ENCODE measurements at places on chromosomes 4 and X.

DNA sequence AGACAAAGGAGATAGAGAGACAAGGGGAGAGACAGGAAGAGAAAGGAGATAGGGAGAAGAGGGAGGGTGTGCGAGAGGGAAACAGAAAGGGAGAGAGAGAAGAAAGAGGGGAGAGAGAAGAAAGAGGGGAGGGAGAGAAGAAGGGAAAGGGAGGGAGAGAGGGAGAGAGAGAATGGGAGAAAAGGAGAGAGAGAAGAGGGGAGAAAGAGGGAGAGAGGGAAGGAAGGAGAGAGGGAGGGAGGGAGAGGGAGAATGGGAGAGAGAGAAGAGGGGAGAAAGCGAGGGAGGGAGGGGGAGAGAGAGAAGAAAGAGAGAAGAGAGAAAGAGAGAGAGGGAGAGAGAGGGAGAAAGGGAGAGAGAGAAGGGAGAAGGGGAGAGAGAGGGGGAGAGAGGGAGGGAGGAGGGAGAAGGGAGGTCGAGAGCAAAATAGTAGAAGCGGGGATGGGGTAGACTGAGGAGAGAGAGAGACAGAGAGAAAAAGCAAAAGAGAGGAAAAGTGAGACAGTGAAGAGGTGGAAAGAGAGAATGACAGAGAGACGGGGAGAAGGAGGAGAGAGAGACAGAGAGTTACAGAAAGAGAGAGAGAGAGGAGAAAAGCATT lies 218.2 kb downstream of the DHRSX start:
- DNase-seq, result no peak

- peak; percentile 17 for DNase-seq
Observed at GRCh38 chrX:154596290-154596929, 11.5 kb downstream of the CTAG1A start.

GRCh38 chrX:35880601-35881000 lies 38.9 kb upstream of the CFAP47 start:
- DNase-seq, result no peak

GRCh38 chr4:151048913-151049312 lies 33.8 kb upstream of the LRBA start:
- no peak for DNase-seq

- DNase-seq, result peak; percentile 64
Observed at GRCh38 chrX:45479835-45480422, 279.3 kb upstream of the DIPK2B start.

GRCh38 chrX:41630091-41630490 lies 58.7 kb upstream of the GPR34 start:
- DNase-seq, result no peak

DNA sequence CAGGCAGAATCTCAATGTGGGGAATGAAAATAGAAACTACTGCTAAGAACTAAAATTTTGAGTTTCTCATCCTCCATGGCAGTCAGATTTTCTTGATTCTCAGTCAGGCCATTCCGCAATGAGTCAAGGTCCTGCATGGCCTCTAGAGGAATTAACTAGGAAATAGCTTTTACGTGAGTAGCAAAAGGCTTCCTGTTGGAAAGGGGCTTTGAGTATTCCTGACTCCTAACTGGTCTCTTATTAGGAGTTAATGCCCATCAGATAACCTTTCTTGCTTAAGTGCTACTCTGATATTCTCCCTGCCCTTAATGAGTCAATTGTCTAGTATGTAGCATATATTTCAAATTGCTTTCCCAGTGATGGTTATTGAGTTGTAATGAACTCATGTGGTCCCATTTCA lies 65.7 kb upstream of the ARHGAP24 start:
- DNase-seq, result no peak

- no peak for DNase-seq
Observed at GRCh38 chrX:10470009-10470408, 150.4 kb downstream of the MID1 start.

DNA sequence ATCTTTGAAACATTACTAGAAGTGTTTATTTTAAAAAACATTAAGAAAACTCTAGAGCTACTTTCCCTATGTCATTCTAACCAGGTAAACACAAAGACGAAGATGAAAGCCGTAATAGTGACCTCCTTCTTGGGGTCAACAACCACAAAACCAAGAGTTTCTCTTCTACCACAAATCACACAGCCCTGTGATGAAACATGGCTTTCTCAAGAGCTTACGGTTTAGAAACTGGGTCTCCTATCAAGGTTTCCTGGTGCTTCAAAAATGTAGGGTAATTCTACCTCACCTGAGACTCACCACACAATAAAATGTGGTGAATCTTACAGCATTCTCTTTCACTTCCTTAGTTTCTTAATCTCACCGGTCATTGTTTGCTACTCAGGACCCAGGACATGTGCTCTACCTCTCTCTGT lies 50.9 kb downstream of the CORIN start:
- DNase-seq, result no peak

GRCh38 chr4:121778991-121779628 lies 14.1 kb upstream of the SMIM43 start:
- no peak for DNase-seq

Data from fibroblast of the conjunctiva (primary cell).